ENCODE measurements at places on chromosomes 1 and 21.

DNA sequence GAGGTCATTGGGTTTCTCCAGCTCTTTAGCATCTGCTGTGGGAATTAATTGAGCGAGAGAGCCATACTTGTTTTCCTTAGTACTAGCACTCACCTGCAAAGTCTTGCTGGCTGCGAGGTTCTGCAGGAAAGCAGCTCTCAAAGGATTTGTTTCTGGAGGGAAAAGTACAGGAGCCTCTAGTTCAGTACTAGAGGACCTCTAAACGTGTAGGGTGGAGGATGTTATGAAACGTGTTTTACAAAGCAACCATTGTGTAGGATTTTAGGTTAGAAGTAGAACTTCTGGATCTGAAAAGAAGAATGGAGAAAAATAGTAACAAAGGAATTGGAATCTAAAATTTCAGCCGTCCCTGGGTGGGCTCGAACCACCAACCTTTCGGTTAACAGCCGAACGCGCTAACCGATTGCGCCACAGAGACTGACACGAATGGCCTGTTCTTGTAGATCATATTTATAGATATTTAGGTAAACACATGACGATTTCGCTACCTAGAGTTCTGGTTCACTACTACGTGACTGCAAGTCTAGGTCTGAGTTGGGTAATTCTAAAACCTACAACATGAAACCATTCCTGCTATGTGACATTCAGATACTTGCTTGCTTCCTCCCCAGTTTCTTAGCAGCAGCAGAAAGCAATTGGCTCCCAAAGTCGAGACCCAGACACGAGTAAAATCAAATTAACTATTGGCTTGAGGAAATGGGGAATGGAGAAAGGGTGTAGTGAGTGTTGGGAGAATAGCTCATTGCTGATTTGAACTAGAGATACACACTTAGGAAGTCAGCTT lies 60.2 kb upstream of the CFAP126 start:
- DNase-seq, result no peak

- DNase-seq, result no peak
Observed at GRCh38 chr1:216015116-216015515, 408.1 kb downstream of the USH2A start.

DNA sequence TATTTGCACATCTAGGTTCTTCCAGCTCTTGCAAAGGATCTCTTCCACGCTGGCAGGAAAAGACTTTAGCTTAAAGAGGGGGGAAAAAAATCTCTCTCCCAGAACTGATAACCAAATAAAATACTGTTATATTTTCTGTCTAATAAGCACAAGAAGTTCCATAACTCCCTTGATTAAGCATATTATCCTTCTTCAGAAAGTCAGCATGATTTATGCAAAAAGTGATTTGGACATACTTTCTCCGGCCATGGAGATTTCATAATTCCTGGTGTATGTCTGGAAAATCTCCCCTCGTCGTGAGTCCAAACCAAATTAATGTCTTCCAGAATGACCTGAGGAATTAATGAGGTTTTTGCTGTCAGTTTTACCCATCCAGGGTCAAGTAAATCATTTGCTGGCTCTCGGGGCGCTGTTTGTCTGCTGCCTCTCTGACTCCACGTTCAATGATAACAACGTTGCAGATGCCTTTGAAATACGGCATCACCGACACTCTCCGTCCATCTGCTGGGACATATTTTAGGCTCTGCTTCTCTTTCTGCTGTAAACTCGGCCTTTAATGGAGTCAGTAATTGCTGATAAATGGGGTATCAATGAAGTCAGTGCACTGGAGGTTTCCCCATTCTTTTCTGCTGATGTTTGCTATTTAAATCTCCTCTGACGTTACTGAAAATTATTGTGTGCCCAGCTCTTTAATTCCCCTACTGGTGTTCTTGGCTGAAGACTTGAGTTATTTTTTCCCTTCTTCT lies 112.9 kb downstream of the HLX start:
- DNase-seq, result no peak

GRCh38 chr1:228398741-228399461 lies 7.7 kb downstream of the TRIM11 start:
- DNase-seq, result no peak

DNA sequence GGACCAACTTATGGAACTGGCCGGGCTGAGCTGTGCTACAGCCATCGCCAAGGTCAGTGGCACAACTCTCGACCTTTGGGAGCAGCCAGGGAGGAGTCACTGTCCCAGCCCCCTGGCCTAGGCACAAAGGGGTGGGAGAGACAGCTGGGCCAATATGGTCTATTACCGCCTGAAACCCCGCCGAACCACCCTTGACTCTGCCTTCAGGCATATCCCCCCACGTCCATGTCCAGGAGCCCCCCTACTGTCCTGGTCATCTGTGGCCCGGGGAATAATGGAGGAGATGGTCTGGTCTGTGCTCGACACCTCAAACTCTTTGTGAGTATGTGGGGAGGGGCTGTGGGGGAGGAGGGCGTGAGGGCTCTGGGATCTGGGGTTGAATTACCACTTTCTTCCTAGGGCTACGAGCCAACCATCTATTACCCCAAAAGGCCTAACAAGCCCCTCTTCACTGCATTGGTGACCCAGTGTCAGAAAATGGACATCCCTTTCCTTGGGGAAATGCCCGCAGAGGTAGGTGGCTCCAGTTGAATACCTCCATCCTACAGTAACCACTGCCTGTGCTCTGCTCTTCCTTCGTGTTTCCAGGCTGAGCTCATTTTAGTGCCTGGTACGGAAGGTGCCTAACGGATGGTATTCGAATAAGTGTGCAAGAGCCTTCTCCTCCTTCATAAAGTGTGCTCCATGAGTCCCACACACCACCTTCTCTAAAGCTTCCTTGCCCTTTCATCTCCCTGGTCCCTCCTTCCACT lies 758 bp downstream of the NAXE start:
- DNase-seq, result no peak

DNA sequence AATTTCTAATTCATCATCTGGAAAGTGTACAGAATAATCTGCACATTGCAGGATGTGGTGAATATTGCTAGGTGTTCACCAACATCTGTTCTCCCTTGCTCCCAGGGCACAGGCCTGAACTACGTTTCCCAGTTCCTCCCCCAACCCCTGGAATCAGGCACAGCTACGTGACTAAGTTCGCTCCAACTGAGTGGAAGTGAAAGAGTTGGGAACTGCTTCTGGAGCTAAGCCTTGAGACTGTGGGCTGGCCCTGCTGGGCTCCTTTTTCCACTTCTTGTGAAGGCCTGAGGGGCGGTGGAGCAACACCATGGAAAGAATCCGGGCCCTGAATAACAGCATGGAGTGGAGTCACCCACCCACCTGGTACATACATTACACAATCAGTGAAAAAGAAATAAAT lies 534.6 kb downstream of the SMYD3 start:
- DNase-seq, result no peak

GRCh38 chr1:15775706-15776105 lies 17.1 kb downstream of the FBLIM1 start:
- DNase-seq, result no peak

GRCh38 chr1:198132060-198132781 lies 24.6 kb upstream of the NEK7 start:
- DNase-seq, result no peak

GRCh38 chr1:230753586-230754251 lies 6.5 kb downstream of the CAPN9 start:
- DNase-seq, result no peak

- DNase-seq, result no peak
Observed at GRCh38 chr1:208465786-208466590, 221.8 kb upstream of the PLXNA2 start.

DNA sequence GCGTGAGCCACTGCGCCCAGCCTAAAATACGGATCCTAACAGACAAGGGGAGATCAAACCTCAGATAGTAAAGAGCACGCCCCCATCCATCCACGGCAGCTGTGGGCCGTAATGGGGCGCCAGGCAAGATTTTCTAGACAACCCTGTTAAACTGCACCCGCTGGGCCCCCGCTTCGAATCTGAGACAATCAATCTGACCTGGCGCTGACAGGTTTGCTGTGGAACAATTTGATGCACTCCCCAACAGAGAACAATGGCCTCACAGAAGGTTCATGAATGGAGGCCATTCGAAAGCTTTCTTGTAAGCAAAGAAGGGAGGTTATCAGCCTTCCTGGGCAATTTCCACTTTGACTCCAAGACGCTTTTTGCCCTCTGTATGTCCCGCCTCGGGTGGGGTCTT lies 30.5 kb downstream of the CLSTN1 start:
- DNase-seq, result no peak

DNA sequence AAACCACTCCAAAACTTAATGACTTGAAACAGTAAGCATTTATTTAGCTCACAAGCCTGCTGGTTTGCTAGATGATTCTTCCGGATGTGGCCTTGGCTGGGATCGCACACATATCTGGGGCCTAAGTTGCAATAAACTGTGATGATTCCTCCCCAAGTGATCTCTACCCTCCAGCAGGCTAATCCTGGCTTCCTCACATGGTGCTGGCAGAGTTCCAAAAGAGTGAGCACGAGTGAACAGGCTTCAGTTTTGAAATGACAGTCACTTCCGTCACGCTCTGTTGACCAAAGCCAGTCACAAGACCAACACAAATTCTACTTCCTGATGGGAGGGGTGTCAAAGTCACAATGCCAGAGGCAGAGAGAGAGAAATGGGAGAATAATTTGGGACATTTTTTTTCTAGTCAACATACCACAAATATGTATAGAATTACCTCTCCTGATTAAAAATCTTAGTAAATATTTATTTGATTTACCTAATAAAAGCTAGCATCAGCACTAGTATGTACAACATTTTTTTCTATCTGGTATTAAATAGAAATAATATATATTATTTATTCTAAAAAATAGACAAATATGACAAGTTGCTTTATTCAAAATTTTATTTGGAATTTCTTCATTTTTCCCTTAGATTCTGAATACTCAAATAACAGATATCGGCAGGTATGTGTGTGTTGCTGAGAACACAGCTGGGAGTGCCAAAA lies 292.7 kb downstream of the TPR start:
- DNase-seq, result no peak

GRCh38 chr1:151881479-151881878 lies 27.8 kb downstream of the THEM4 start:
- DNase-seq, result no peak

GRCh38 chr1:239963856-239964255 lies 127.8 kb upstream of the FMN2 start:
- no peak for DNase-seq

DNA sequence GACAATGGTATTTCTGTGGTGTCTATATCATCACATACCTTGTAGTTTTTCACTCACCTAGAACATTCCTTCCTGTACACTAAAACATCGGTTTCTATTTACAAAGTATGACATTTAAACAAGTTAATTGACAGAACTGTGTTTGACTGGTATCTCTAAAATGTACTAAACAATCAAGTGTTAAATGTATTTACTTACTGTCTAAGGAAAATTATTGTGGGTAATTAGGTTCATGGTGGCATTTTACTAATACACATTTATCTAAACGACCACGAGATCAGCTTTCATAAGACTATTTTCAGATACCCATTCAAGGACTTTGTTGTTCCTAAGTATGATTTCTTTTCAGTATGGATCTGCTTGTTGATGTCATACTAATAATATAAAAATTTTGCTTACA lies 115.2 kb downstream of the ADGRL2 start:
- DNase-seq, result no peak

- DNase-seq, result no peak
Observed at GRCh38 chr1:156213644-156213966, 798 bp downstream of the PMF1 start.

- no peak for DNase-seq
Observed at GRCh38 chr1:71668065-71668464, 587.2 kb upstream of the ZRANB2 start.

DNA sequence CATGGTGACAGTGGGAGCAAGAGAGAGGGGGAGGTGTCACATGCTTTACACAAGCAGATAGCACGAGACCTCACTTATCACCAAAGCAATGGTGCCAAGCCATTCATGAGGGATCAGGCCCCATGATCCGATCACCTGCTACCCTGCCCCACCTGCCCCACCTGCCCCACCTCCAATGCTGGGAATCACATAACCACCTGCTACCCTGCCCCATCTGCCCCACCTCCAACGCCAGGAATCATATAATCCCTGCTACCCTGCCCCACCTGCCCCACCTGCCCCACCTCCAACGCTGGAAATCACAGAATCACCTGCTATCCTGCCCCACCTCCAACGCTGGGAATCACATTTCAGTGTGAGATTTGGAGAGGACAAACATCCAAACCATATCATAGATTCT lies 10.6 kb upstream of the AIRE start:
- DNase-seq, result no peak

DNA sequence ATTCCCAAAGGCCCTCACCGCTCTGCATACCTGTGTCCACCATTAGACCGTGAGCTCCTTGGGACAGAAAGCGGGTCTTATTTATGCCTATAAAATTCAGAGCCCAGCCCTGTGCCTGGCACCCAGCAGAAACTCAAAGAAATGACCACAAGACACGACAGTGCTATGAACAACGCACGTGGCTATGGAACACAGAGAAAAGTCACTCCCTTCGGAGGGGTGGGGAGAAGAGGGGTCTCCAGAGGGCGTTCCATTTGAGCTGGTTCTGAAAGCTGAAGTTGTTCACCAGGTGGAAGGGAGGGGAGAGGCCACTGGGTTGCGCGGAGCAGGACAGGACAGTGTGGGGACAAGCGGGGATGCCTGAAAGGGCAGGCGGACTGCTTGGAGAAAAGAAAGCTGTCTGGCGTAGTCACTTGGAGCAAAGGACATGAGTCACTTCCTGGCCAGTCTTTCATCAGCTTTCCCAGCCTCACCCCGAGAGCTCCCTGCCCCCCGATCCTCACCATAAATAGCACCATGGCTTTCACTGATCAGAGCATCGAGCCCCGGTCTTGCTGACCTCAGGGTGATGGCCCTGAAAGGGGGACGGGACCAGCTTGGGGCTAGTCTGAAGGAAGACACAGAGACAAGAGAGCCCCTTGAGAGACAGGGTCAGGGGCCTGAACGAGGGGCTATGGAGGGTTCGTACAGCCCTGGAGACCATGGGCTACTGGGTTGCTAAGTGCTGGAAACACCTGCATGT lies 28.5 kb downstream of the ECE1 start:
- DNase-seq, result no peak

DNA sequence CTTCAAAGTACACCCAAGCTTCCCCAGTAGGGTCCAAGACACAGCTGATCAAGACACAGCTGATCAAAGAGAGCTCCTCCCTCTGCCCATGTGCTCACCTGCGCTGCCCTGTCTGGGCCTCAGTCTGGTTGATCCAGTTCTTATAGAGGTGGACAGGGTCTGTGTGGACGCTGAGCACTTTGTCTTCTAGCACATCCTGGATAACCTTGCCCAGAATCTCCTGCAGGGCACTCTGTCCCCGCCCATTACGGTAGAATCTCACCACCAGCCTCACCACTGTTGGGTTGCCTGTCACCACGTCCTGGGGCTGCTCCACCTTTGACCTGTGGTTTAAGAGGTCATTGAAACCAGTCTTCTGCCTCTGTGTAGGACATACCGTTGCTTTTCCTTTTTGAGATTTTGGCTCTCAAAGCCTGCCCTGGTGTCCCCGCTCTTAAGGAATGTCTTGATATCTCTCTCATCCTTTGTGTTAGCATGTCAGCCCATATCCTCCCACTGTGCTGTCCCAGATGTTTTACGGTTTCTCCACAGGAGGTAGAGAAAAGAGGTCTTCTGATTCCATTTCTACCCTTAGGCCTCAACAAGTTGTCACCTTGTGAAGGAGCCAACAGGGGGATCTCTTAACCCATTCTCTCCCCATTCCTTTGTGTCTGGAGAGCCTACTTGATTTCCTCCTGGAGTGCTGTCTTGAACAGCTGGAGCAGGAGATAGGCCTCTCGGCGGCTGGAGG lies 33.5 kb downstream of the IQGAP3 start:
- DNase-seq, result no peak

GRCh38 chr21:42089665-42090310 lies 18.7 kb downstream of the UMODL1 start:
- no peak for DNase-seq
